ENCODE measurements at places on chromosomes 16 and 17.
A peak's percentile ranks its signal among the peaks of the same experiment; 100 is the strongest.

DNA sequence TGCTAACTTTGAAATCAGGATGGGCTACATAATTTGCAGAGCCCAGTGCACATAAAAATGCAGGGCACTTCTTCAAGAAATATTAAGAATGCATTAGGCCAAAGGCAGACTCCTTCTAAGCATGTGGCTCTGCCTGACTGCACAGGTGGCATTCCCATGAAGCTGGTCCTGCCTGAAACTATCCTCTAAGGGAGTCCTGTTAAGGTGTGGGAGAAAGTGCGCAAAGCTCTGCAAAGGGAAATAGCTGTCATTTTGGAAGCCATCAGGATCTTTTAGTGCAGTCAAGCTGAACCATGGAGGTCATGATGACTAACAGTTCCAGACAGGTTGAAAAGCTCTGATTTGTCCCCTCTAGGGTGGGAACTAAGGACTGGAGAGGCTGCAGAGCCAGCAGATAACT lies 41.9 kb upstream of the CRHR1 start:
- DNase-seq, result no peak

GRCh38 chr16:82263521-82264143 lies 93.6 kb upstream of the MPHOSPH6 start:
- no peak for DNase-seq

DNA sequence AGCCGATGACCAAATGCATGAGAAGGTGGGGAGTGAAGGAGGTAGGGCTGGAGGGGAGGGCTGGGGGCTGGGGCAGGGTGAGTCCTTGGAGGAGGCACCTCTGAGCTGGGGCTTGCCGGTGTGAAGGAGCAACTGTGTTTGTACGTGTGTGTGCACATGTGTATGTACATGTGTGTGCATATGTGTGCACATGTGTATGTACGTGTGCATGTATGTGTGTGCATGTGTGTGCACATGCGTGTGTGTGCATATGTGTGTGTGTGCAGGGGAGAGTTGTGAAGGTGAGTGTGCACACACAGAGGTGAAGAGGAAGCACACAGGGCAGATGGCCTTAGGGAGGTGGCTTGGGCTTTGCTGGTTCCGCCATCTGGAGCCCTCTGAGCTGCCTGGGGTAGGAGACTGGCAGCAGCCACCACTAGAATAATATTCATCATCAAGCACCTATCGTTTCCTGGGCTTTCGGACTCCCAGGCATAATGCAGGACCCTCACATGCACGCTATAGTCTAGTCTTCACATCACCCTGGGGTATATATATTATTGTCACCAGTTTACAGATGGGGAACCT lies 120.9 kb upstream of the CDC42EP4 start:
- no peak for DNase-seq

- no peak for DNase-seq
These were observed 139.6 kb downstream of the HS3ST3A1 start for GRCh38 chr17:13462146-13462545.

DNA sequence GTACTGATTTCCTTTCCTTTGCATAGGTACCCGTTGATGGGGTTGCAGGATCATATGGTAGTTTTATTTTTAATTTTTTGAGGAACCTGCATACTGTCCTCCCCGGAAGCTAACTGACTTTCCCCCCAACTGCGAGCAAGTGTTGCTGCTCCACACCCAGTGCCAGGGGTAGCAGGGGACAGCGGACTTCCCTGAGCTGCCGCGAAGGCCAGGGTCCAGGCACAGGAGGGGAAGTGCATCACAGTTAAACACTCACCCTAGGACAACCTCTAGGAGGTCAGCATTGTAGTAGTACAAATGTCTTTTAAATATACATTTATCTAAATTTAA lies 201.7 kb downstream of the NPIPB11 start:
- no peak for DNase-seq

DNA sequence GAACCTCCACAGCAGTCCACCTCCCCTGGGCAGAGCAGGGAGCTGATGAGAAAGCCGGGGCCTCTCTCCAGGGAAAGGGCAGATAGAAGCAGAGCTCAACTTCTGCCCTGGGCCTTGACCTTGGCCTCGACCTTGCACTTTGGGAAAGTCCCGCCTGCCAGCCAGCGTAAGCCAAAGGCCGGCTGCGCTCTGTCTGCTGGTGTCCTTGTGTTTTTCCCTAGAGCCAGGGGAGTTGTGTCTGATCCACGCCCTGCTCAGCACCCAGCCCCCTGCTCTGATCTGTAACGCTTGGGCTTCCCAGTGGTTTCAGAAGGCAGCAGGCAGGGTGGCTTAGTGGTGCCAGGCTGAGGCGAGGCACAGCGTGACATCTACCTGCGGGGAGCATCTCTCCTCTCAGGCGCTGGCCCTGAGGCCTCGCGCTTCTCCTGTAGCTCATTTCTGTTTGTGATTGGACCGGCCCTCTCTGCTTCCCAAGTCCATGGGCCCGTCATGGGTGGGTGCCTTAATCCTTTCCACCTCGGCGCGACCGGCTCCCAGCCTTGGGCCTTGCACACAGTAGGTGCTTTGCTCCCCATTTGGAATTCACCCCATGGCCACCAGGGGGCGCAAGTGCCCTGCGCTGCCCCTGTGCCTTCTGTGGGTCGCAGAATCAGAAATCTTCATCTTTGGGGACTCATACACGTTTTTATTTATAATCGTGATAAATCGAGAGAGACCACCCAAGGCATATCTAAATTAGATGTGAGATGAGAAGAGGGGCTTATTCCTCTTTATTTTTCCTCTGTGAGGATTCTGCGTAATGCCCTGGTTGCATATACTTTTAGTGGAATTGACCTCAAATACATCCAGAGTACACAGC lies 24.2 kb downstream of the SGSH start:
- peak; percentile 6 for DNase-seq
